ENCODE measurements at places on chromosomes 3 and 15.

- DNase-seq, result no peak
Measured at GRCh38 chr15:95973566-95974256, 356.8 kb upstream of the NR2F2 start.

GRCh38 chr3:72082186-72082715, 297.3 kb upstream of the PROK2 start:
- DNase-seq, result peak; percentile 80

- no peak for DNase-seq
Measured at GRCh38 chr3:52291508-52292181, 4.0 kb downstream of the GLYCTK start.

- no peak for DNase-seq
Measured at GRCh38 chr3:18837137-18837755, 311.1 kb upstream of the KCNH8 start.

- DNase-seq, result no peak
Measured at GRCh38 chr3:74571118-74571517, 43.3 kb downstream of the CNTN3 start.

DNA sequence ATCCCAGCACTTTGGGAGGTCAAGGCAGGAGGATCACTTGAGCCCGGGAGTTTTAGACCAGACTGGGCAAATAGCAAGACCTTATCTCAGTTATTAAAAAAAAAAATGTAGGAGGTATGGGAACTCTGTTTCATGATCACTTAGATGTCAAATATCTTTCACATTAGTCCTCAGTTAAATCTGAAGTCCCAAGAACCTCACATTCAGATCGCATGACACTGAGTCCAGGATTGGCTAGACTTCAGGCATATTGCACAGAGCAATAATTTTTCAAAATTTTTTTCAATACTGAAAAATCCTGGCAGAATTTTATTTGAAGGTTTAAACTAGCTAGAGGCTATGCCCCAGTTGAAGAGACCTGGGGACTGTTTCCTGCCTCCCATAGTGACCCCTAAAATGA, 56.3 kb upstream of the ZNF148 start:
- peak; percentile 5 for DNase-seq
